T-helper 22 cell (primary cell): ENCODE measurements at places on chromosomes 12 and 14.

DNA sequence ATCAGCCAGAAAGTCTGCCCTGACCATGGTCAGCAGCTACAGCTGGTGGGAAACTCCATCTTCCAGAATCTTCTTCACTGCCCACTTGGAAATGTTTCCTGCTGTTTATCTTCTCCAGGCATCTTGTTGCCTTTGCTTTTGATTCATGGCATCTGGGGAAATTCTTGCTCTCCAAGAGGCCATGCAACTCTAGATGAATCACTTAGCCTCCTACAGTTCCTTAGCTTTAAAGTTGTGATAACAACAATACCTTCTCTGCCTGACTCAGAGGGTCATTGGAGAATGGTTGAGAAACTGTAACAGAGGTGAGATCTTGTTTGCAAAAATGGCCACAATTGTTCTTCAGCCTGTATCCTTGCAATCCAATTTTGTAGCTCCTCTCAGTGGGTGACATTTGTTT, 121.0 kb upstream of the VRK1 start:
- DNase-seq: no peak

GRCh38 chr12:124026755-124027745, 54.0 kb downstream of the ZNF664 start:
- DNase-seq: no peak

GRCh38 chr14:102496958-102497744, 12.4 kb downstream of the ANKRD9 start:
- DNase-seq: no peak

GRCh38 chr12:130743176-130743575, 27.1 kb upstream of the RIMBP2 start:
- DNase-seq: no peak

DNA sequence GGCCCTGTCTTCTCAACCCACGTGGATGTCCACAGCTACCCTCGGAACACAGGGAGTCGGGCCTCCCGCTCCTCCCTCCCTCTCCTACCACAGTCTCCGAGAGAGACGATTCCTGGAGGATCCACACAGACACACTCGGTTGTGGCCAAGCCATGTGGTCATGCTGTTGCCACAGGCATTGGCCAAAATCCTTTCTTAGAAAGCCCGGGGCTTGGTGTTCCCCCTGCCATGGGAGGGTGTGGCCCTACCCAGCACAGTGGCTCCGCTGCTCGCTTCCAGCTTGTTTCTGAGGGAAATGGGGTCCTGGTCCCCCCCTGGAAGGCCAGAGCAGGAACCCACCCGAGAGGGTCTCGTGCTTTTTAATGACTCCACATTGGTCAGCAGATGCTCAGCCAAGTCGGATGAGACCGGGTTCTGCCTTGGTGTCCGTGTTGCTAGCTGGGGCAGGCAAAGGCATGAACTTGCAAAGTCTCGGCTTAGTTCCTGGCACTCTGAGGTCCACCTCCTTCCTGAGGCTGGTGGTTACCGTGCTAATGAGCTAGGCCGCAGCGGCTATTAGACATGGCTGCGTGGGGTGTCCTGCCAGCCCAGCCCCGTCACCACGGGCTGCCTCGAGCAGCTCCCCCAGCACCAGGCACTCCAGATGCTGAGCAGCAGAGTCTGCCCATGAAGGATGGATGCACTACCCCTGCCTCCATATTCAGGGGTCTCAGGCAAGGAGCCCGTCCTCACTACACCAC, 46.8 kb upstream of the MEG3 start:
- DNase-seq: no peak

GRCh38 chr12:93333054-93333453, 44.7 kb upstream of the NUDT4 start:
- DNase-seq: no peak

DNA sequence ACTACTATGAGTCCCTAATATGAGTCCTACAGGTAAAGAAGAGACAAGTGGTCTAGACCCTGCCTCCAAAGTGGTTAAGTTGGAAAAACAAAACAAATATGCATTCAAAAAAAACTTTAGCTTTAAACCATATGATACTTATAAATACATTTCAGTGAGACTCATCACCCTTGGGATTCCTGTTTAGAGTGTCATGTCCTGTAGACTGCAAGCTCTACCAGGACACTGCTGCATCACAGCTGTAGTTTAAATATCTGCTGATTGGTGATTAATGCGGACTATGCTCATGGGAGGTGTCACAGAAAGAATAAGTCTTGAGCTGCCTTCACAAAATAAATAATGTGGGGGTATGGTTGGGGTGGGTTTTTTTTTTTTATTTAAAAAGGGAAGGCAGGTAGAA, 8.8 kb upstream of the LGR5 start:
- no peak for DNase-seq

- no peak for DNase-seq
These were observed 27.9 kb downstream of the HNRNPC start for GRCh38 chr14:21241218-21241819.

- no peak for DNase-seq
These were observed 9.6 kb upstream of the ISM2 start for GRCh38 chr14:77508249-77508648.

DNA sequence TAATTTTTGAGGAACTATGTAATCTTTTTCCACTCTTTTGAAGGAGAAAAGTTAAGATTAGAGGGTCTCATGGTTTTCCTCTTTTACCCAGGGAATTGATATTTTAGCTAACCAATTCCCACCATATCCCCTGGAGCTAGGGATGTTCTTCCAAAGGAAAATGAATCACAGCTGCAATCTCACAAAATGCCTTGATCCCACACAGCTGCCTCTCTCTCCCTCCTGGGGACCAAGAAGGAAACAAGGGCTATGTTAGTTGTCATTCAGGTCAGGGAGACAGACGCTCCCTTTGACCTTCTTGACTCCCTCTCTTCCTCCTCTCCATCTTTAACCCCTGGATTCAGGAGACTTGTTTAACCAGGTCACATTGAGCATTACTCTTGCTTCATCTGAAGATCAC, 9.5 kb downstream of the DCN start:
- DNase-seq: no peak

DNA sequence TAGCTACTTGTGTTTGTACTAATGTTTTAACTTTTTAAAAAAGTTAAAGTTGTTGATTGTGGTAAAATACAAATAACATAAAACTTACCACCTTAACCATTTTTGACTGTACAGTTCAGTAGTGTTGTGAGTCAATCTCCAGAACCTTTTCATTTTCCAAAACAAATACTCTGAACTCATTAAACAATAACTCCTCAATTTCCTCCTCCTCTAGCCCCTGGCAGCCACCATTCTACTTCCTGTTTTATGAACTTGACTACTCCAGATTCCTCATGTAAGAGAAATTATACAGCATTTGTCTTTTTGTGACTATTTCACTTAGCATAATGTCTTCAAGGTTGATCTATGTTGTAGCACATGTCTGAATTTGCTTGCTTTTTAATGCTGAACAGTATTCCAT, 299.1 kb upstream of the AMIGO2 start:
- DNase-seq: no peak

- no peak for DNase-seq
These were observed at the start of gene PTCSC3 for GRCh38 chr14:36176524-36176923. Gene PTCSC3, minus strand, starts transcription at chr14:36176722.

- no peak for DNase-seq
These were observed 59.9 kb downstream of the HCAR2 start for GRCh38 chr12:122643207-122643805.

DNA sequence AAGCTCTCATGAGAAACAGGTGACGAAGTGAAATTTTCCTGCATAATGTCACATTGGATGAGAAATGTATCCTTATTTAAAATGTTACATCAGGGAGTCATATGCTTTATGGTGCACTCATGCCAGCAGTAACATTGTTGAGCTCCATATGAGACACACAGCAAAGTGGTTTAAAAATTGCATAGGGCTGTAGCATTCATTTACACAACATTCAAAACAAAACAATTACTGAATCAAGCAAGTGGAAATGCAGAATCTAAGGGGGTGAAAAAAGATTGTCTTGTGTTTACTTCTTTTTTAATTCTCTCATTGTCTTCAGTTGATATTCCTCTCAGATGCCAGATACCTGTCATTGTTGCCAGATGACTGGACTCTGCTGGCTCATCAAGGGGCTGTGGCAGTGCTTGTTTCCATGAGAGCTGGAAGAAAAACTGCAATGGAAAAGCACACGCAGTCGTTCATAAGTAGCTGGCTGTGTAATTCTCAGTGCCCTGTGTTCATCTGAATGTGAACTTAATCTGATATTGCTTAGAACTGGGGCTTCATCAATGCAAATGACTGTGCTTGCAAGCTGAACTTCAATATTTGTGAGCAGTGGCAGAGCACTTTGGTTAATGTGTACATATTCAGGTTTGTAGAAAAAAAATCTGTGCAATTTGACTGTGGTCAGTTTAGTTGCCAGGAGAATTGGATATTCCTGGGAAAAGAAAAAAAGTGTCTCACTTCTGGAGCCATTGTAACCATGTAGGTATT, 305.6 kb downstream of the RAD51B start:
- no peak for DNase-seq

DNA sequence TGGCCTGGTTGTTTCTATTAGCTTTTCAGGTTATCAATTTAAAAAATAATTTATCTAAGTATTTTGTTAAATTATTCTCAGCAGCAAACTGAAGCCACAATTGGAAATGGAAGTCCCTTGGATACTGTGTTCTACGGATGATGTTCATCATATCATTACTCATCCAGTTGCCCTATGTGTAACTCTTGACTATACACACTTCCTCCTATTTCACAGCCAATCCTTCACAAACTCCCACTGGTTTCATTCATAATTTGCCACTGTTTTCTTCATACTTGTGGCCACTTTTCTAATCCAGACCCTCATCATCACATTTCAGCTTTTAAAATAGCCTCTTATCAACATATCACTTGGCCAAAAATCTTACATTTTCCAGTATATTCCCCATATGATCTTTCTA, 84.0 kb downstream of the CATSPERB start:
- no peak for DNase-seq

DNA sequence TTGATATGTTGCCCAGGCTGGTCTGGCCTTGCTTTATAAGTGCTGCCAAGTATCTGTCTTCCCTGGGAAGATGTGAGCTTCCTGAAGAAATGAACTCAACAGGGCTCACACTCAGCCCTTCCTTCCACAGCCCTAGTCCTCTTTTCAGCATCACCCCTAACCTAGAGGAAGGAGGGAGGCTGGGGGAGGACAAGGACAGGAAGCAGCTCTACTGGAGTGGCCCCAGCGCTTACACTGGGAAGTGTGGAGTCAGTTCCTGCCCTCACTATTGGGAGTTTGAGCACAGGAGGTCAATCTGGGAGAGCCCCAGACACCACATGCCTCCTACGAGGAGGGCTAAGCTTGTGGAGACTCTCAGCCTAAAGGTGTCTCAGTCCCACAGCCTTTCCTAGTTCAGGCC, 16.8 kb downstream of the GALNT6 start:
- DNase-seq: no peak

GRCh38 chr14:44403193-44403592, 103.9 kb downstream of the FSCB start:
- no peak for DNase-seq

GRCh38 chr14:72745991-72746980, 147.6 kb downstream of the DPF3 start:
- DNase-seq: no peak

GRCh38 chr12:109449845-109450532, 27.1 kb downstream of the KCTD10 start:
- no peak for DNase-seq

- DNase-seq: no peak
These were observed 13.9 kb downstream of the RAB15 start for GRCh38 chr14:64958201-64958600.

GRCh38 chr12:61538951-61539350, 721.3 kb upstream of the USP15 start:
- DNase-seq: no peak

DNA sequence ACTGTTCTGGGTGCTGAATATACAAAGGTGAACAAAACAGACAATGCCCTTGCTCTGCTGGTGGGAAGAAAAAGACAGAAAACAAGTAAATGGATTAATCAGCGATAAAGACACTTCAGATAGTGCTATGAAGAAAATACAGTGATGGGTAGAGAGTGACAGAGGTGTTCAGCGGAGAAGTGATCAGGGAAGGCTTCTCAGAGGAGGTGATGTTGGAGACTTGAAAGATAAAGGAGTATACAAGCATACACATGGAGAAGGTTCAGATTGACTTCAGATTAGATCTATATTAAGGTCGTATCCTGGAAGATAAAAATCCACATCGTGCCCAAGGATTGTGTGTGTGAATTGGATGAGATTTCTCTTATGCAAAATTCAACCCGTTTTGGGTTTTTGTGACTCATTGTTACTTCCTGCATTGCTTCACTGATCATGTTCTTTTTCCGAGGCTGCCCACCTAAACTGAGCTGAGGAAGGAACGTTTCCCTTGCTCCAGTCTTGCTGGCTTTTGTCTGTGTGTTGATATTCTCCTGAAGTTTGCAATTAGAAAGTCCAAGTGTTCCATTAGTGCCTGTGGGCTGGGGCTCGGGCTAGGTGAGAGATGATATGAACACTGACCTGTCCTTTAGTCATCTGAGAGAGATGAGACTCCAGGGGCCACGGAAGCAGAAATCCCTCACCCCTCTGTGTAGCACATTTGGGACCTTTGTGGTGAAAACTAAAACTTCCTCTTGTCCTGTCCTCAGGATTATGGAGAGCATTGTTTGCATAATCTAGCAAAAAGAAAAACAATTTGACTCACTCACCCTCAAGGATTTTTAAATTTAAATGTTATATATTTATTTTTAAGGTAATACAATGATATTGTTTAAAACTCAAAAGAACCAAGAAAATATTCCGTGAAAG, 27.6 kb downstream of the PLXNC1 start:
- no peak for DNase-seq

DNA sequence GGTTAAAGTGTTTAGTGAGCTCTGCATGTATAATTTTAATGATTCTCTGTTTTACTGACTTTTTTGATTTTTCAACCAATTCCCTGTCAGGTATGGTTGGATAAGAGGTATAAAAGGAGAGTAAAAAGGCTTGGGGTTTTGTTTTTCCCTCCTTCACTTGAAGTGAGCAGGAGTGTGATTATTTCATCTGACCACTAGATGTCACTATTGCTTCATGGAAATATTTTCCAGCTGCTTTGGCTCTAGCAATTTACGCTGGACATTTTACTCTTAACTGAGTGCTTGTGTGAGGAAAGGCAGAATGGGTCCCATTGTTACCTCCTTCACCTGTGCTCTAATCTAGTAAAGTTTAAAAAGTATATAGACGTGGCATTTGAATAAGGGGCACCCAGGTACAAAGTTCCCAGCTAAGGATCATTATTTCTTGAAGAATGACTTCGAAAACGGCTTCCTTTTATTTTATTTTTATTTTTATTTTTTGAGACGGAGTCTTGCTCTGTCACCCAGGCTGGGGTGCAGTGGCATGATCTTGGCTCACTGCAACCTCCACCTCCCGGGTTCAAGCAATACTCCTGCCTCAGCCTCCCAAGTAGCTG, 66.5 kb downstream of the TBC1D30 start:
- DNase-seq: no peak

DNA sequence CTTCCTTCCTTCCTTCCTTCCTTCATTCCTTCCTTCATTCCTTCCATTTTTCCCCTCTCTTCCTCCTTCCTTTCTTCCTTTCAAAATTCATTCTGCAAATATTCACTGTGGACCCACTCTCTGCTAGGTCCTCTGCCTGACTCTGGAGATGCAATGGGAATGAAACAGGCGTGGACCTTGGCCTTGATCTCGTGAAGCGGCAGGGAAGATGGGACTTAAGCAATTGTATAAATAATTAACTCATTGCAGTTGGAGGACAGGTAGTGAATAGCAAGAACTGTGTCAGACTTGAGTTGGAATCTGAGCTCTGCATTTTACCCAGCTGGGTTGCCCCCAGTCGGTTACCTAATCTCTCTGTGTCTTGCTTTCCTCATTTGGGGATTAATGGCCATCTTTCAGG, 230.6 kb upstream of the LHX5 start:
- no peak for DNase-seq
